Stimulated activated CD8-positive, alpha-beta memory T cell treated with anti-CD3 and anti-CD28 coated beads, Interleukin-4, amount 100 ng/mL, for 4 hours (primary cell): ENCODE measurements at places on chromosomes 11 and 22.

- DNase-seq: no peak
Measured at GRCh38 chr11:69535908-69536307, 54.4 kb downstream of the LINC01488 start.

- DNase-seq: no peak
Measured at GRCh38 chr11:1083621-1084551, 9.2 kb downstream of the MUC2 start.

DNA sequence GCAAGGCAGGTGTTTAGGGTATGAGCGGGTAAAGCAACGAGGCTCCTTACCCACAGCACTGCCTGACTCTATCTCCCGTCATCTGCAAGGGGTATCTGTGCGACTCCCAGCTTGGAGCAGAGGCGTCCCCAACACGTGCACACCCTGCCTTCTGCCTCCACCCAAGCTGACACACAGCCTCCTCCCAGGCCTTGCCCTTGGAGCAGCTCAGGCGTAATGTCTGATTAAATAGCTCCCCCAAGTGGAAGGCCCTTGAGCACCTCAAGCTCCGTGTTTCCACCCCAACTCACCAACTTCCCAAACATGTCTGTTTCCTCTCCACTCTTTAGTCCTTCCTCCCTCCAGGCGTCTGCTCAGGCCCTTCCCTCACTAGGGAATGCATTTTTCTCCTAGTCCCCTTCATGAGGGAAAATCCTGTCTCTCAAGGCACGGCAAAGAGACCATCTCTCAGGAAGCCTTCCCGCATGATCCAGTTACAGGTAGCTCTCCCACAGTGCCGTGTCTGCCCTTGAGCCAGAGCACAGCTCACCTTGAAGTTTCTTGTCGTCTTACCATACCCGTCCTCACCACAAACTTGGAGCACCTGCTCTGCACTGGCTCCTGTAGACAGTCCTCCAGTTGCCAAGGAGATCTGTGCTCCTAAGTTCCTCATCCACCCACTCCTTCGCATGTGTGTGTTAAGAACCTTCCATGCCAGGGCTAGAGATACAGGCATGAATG, 15.8 kb downstream of the CYB5R2 start:
- DNase-seq: no peak

DNA sequence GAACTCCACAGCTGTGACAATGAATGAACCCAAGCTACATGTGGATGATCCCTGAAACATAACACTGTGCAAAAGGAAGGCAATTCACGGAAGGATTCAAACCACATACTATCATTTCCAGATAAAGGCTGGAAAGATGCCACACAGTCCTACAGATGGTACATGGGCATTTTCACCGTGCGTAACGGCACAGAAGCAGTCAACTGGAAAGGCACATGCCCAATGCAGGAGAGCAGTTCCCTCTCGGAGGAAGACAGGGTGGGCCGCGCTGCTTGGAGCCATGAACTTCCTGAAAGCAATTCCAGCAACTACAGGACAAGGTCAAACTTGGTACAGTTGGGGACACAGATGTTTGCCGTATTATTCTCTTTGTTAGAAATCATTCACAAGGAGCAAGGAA, 103.7 kb downstream of the SHANK2 start:
- DNase-seq: no peak

DNA sequence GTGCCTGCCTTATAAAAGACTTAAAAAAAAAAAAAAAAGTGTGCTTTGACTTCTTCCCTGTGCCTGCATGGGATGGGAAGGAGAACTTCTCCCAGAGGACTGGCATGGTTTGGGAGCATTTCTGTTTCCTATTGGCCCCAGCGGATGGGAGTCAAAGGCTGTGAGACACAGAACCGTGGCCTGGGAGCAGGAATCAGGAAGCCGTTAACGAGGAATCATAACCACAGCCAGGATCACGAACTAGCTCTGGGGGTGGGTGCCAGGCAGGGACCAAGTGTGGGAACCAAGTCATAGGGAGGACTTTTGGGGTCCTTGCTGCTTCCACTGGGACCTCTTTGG, 526 bp downstream of the C1QTNF6 start:
- DNase-seq: no peak
